ENCODE measurements at places on chromosomes 13 and 19. TPM values are rescaled to one million over a fixed set of nuclear protein-coding genes. Genes with fewer than 3 reads are reported as not detected.

The PPAN gene
- total RNA-seq = 30.8 TPM

The DOHH gene
- total RNA-seq = 9.9 TPM

The SYT5 gene
- not detected for total RNA-seq

The FGF9 gene
- 1.6 TPM for total RNA-seq

The TMEM238 gene
- total RNA-seq = 16.4 TPM

The DOCK9 gene
- 153 TPM for total RNA-seq

GRCh38 chr19:28987177-28987576 lies 225.8 kb downstream of the UQCRFS1 start:
- DNase-seq = no peak
- no peaks in the 10 kb centered on the region for H3K4me1 ChIP-seq
- no peak overlapping the region for H3K27ac ChIP-seq
- no peaks in the 10 kb centered on the region for H3K36me3 ChIP-seq
- H3K27me3 ChIP-seq = peaks cover 4% of the 10 kb centered on the region

DNA sequence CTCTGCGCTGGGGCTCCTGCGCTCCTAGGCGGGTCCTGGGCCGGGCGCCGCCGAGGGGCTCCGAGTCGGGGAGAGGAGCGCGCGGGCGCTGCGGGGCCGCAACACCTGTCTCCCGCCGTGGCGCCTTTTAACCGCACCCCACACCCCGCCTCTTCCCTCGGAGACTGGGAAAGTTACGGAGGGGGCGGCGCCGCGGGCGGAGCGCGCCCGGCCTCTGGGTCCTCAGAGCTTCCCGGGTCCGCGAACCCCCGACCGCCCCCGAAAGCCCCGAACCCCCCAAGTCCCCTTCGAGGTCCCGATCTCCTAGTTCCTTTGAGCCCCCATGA lies at the start of gene GJB2:
Gene GJB2, minus strand, starts transcription at position 103 of the 326 bp plus-strand sequence. CDS start 3,357 bp downstream, outside the sequence.
- no peaks in the 10 kb centered on the region for H3K36me3 ChIP-seq
- H3K27ac ChIP-seq = no peak within 1 kb of the TSS
- peaks cover 29% of the 10 kb centered on the region for H3K4me1 ChIP-seq
- no peak for DNase-seq
- H3K27me3 ChIP-seq = peaks cover 69% of the 10 kb centered on the region

DNA sequence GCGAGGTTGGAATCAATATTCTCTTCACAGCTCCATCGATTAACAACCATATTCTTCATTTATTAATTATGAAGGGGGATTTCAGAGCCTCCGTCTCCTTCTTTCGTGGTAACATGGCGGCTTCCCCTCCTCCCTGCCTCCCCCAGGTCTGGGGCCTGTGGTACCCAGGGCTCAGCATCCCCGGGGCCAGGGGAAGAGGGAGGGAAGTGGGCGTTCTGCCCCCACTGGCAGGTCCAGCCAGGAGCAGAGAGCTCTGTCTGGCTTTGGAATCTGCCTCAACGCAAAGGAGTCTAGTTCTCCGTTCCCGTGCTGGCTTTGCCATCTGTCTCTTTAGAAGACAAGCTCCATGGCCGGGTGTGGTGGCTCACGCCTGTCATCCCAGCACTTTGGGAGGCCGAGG lies 37.8 kb upstream of the ONECUT3 start:
- peaks cover 63% of the 10 kb centered on the region for H3K27me3 ChIP-seq
- H3K27ac ChIP-seq = no peak overlapping the region
- H3K4me3 ChIP-seq = no peak overlapping the region
- no peaks in the 10 kb centered on the region for H3K36me3 ChIP-seq
- H3K4me1 ChIP-seq = no peaks in the 10 kb centered on the region

Data from lower lobe of right lung (tissue), 2 donors.